A549 treated with ZK216348 at 1 μM for 4 hours (cell line): ENCODE measurements at places on chromosomes 12 and 14. TPM values are rescaled to one million over a fixed set of nuclear protein-coding genes. Genes with fewer than 3 reads are reported as not detected.

Gene SLC25A47
- total RNA-seq, result not detected in 5 replicates

Gene ARF6
- total RNA-seq, result 58.3 to 82.4 TPM (median 76.4 TPM) in 5 replicates

Gene SLC7A7
- 16.5 to 21.7 TPM (median 19.0 TPM) in 5 replicates for total RNA-seq

Gene PLEKHG7
- not detected in 5 replicates for total RNA-seq

Gene PTPN21
- total RNA-seq, result 7.5 to 10.1 TPM (median 9.6 TPM) in 5 replicates

Gene CHGA
- total RNA-seq, result 0.93 to 2.2 TPM (median 1.5 TPM) in 5 replicates

Gene CLBA1
- 13.3 to 17.7 TPM (median 17.1 TPM) in 5 replicates for total RNA-seq

Gene ISM2
- total RNA-seq, result 0.33 to 0.91 TPM (median 0.46 TPM) in 5 replicates

Gene FGF6
- not detected in 5 replicates for total RNA-seq

Gene HRK
- 0.80 to 1.1 TPM (median 0.94 TPM) in 5 replicates for total RNA-seq

Gene ALDH2
- total RNA-seq, result 62.6 to 97.6 TPM (median 86.6 TPM) in 5 replicates

Gene GALNT9
- 2.2 to 6.4 TPM (median 5.7 TPM) in 5 replicates for total RNA-seq

Gene OR5AU1
- not detected in 5 replicates for total RNA-seq
